Activated gamma-delta T cell (primary cell): ENCODE measurements at places on chromosomes 4 and X.

- no peak for DNase-seq
Observed at GRCh38 chrX:145502670-145503069, 255.4 kb downstream of the SPANXN1 start.

GRCh38 chr4:116880625-116881024, 204.8 kb downstream of the TRAM1L1 start:
- DNase-seq = no peak

- no peak for DNase-seq
Observed at GRCh38 chrX:5290635-5291034, 938.0 kb downstream of the NLGN4X start.

DNA sequence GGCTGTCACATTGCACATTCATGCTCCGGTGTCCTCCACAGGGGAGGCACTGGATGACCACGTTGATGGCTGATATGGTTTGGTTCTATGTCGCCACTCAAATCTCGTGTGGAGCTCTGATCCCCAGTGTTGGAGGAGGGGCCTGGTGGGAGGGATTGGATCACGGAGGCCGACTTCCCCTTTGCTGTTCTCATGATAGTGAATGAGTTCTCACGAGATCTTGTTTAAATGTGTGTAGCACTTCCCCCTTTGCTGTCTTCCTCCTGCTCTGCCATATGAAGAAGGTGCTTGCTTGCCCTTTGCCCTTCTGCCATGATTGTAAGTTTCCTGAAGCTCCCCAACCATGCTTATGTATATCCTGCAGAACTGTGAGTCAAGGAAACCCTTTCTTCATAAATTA, 22.3 kb upstream of the NAT8L start:
- no peak for DNase-seq

DNA sequence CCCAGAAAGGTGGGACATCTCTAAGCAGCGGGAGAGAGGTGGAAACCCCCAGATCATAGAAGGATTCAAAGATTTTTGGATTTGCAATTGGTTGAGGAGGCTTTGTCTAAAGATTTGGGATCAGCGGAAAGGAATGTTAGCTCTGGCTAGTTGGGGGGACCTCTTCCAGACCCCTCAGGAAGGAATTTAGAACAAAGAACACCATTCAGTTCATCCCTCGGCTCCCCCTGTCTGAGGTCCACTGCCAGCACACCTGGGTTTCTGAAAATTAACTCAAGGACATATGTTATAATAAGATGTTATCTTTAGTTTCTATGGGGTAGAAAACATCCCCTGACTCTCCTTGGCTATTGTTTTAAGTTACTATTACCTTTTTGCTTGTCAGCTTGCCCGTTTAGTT, 163.6 kb downstream of the CEP135 start:
- no peak for DNase-seq

- DNase-seq = no peak
Observed at GRCh38 chr4:74118600-74119338, 19.8 kb upstream of the CXCL2 start.

DNA sequence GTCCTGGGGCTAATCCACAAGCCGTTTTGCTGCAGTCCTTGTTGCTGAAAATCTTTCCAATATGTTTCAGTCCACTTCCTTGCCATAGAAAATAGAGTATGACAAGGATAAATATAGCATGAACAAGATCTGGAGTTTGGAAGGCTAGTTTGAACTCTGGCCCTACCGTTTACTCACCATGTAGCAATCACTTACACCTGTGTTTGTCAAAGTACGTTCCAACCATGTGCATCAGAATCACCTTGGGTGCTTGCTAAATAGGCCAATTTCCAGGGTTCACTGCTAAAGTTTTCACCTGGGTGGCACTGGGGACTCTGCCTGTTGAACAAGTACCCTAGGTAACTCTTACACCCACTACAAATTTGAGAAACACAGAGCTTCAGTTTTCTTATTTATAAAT, 188.9 kb downstream of the ENOX2 start:
- no peak for DNase-seq

DNA sequence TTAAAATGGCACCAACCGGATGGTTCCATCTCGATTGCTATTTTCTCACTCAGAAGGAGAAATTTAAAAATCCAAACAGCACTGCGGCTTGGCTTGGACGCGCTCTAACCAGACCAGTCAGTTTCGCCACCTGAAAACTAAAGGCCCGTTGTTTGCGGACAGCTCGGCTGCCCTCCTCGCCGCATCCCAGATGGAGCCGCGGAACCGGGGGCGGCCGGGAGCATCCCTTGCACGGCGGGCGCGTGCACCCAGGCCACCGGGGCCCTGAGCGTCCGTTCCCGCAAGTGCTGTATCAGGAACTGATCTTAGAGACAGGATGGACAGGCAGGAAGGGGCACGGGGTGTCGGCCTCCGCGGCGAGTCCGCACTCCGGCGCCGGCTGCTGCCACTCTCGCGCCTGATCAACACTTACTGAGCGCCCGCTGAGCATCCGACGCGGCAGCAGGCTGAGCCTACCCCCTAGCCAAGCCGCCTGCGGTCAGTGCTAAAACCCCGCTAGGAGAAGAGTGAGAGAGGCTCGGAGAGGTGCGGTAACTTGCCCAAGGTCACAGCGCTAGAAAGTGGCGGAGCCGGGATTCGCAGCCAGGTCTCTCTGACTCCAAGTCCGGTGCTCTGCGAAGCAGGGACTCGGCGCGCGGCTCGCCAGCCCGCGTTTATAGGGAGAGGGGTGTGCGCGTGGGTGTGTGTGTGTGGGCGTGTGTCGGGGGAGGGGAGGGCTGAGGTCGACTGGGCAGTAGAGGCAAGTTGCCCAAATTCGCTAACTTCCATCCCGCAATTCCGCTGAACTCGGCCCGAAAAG, at the start of gene CITED1:
Gene CITED1, minus strand, starts transcription at position 629 of the 799 bp plus-strand sequence. CDS start 3,045 bp downstream, outside the sequence.
- DNase-seq = peak; percentile 14

DNA sequence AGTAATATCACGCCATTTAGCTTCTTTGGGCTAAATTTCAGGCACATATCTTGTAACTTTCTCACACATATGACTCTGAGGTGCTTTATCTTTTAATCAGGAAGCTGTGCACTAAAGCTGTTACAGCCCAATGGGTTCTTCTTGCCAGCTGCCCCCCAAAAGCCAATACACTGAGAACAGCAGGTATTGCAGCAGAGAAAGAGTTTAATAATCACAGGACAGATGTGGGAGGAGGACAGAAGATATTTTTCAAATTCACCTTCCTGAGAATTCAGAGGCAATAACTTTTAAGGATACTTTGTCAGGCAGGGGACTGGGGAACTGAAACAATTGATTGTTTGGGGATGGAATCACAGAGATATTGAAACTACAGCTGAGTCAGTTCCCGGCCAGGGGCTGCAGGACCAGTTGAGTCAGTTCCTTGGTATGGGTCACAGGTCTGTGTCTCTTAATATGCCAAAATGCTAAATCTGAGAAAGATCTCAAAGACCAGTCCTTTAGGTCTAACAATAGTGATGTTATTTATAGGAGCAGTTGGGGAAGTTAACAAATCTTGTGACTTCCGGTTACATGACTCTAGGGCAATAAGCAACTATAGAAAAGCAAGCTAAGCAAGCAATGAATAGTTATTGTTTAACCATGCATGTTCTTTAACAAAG, 28.1 kb downstream of the DDIT4L start:
- no peak for DNase-seq

DNA sequence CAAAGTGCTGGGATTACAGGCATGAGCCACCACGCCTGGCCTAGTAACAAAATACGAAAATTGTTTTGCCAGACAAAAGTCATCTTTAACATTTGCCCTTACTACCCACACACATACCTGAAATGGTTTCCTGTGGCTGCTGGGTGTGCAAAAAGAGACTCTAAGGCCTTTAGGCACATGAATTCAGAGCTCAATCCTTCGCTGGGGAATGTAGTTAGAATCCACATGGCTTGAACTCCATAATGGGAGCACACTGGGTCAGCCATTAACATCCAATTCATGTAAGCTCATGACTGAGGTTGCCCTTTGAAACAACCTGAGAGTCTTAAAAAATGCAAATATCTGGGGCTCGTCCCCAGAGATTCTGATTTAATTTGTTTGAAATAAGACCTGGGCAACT, 87.8 kb downstream of the HPGD start:
- no peak for DNase-seq

- DNase-seq = no peak
Observed at GRCh38 chrX:44178274-44179053, 165.0 kb downstream of the EFHC2 start.

DNA sequence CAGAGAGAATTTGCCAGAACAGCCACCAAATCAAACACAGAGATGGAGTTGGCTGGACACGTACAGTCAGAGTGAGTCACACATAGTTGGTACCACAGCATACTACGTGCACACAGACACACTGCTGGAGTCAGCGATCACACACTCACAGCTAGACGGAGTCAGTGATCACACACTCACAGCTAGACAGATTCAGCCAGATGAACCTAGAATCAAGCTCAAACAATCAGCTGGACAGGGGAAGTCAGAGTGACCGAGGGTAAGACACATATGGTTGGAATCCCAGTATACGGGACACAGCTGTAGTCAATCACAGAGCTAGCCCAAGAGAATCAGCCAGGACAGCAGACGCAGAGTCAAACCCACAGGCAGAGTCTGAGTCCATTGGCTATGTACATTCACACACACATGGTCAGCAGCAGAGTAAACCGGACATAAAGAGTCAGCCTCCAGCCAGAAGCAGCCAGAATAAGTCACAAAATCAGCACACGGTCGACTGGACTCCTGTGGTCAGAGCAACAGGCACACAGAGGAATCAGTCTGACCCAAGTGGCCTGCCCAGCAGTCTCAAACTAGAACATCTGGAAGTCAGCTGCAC, 4.6 kb downstream of the SLC38A5 start:
- DNase-seq = no peak

DNA sequence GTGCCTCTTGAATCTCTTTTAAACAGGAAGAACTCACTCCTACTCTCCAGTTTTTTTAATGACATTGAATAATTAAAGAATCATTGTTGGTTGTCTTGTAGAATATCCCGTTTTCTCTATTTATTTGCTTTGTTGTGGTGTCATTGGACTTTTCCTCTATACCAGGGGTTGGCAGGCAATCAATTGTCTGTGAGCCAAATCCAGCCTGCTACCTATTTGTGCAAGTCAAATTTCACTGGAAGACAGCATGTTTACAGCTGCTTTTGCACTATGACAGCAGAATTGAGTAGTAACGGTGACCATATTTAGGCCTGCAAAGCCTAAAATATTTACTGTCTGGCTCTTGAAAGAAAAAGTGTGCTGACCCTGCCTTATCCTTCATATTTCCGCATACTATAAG, 34.8 kb downstream of the POLA1 start:
- DNase-seq = no peak

GRCh38 chrX:155334486-155335336, at the start of gene CLIC2:
Gene CLIC2 (minus strand): TSS chrX:155334614. CDS start chrX:155334427, 187 bp downstream.
- no peak for DNase-seq

DNA sequence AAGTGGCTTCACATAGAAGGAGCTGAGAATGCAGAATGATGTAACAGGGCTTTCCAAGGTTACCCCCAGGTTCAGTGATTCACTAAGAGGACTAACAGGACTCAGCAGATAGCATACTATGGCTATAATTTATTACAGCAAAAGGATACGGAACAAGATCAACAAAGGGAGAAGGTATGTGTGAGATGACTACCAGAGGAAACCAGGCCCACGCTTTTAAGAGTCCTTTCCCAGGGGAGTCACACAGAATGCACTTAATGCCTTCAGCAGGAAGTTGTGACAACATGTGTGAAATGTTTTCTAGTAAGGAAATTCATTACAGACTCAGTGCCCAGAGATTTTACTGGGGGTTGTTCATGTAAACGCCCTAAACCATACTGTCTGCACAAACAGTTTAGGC, 373.6 kb upstream of the MAGEB2 start:
- no peak for DNase-seq

GRCh38 chrX:29067351-29067750, 480.1 kb downstream of the IL1RAPL1 start:
- no peak for DNase-seq

- DNase-seq = no peak
Observed at GRCh38 chr4:152529880-152530279, 6.0 kb downstream of the FBXW7 start.

- no peak for DNase-seq
Observed at GRCh38 chrX:47489507-47490275, 6.7 kb upstream of the ZNF41 start.
